ENCODE measurements at places on chromosomes 5 and 9.

DNA sequence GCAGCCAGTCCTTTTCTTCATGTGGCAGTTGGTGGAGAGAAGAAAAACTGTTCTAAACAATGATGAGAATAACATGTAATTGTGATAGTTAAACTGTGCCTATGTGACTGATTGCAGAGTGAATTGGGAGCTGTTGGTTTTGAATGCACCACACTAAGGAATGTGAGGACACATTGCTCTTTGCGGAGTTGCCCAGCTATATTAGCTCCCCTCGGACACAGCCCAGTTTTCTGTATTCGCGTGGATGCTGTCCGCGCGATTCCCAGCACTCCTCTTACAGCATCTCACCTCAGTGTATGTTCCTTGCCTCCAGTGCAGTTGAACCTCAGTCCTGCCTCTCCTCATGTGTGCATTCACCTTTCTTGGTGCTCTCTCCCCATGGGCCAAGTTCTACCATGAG is 32.2 kb downstream of the TGFBI start:
- DNase-seq, result no peak

GRCh38 chr5:72955143-72955767 is 586 bp upstream of the FCHO2 start:
- DNase-seq, result no peak

DNA sequence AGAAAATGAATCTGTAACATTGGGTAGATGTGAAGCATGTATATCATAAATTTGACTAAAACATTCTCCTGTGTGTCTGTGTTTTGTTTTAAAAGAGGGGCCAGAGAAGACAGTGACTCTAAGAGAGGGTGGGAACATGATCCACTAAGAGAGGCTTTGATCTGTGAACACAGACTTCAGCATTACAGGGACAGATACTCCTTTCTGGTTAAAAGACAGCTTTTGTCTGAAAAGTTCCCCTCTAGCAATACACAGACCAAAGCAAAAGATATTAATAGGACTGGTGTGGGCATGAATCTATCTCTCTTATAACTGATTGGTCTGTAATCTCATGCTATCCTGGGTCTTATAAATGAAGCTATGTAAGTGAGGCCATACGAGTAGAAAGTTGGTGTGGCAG is 150.9 kb downstream of the NUDT12 start:
- no peak for DNase-seq

- DNase-seq, result no peak
These were observed 310.8 kb downstream of the DRD1 start for GRCh38 chr5:175133185-175133584.

GRCh38 chr9:9099646-9100045 is 1300.1 kb upstream of the DMAC1 start:
- peak; percentile 11 for DNase-seq

DNA sequence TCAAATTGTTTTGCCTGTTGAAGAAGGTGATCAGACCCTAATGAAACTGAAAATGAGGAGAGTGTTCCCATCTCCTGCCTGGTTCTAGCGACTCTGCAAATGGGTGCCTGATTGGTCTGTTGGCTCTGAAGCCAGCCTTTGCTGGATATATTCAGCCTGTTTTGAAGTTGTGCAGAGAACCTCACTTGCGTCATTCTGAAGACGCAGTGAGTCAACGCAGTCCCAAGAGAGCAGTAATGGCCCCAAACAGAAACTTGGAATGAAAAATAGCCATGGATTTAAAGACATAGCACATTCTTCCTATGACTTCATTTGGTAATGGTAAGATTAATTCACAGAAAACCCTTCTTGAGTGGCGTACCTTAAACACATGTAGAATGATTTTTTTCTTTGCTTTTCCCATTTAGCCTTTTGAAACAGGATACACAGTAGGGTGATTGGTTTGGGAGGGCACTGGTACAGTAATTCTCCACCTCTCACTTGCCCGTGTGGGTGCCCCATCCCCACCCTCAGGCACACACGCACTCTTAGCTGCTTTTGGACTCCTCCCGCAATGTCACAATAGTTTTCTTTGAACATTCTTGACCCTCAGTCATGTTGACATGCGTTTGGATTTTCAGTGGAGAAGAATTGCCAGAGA is 54.1 kb upstream of the ABL1 start:
- DNase-seq, result no peak

DNA sequence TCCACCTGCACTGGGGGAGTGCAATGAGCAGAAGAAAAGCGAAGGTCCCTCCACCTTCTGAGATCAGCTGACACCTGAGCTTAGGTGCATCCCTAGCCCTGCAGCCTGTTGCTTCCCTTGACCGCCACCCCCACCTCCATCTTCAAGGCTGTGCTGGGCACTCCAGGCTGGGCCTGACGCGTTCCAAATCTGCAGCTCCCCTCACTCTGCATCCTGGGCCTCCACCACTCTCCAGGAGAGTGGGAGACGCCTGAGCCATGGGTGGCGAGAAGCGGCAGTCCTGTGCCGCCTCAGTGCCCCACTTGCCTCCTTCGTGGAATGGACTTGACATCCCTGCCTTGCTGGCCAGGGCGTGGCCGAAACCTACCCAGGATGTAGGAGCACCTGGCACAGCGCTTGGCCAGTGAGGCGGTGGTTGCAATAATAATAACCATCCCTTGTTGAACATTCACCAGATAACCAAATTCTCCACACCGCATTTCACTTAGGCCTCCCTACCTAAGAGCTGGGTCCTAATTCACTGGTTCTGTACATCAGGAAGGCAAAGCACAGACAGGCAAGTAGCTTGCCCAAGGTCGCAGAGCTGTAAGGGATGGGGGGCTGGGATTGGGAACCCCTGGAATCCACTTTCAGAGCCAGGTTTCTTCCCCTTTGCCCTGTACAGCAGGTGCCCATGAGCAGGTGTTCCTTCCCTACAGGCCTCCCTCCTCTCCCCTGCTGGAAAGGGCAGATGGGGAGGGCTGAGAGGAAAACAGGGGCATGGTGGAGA is 11.7 kb downstream of the B4GALT7 start:
- DNase-seq, result no peak

DNA sequence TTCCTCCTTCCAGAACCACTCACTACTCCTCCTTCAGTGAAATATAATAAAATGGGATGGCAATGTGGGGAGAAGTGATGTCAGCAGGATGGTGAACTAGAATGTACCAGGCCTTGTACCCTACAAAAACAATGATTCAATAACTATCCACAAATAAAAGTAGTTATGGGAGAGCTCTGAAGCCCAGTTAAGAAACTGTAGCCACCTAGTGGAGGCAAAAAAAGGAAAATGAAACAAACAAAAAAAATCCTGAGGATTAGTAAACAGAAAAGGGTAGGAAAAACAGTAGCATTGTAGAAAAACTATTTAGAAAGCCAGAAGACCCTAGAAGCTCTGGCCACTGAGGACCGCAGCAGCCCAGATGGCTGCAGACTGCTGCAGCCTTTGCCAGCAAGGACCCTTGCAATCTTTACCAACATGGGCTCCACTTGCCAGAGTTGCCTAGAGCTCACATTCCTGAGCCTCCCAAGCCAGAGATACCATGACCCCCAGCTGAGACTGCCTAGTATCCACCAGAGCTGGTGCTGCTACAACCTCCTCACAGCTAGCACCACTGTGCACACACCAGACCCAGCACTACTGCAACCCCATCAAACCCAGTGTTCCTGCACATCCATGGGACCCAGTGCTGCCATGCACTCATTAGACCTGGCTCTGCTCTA is 259.7 kb upstream of the MSX2 start:
- DNase-seq, result no peak

- no peak for DNase-seq
These were observed 30.7 kb downstream of the GRIN3A start for GRCh38 chr9:101707721-101708120.

- no peak for DNase-seq
These were observed 1028.3 kb upstream of the WWC1 start for GRCh38 chr5:167263185-167263584.

DNA sequence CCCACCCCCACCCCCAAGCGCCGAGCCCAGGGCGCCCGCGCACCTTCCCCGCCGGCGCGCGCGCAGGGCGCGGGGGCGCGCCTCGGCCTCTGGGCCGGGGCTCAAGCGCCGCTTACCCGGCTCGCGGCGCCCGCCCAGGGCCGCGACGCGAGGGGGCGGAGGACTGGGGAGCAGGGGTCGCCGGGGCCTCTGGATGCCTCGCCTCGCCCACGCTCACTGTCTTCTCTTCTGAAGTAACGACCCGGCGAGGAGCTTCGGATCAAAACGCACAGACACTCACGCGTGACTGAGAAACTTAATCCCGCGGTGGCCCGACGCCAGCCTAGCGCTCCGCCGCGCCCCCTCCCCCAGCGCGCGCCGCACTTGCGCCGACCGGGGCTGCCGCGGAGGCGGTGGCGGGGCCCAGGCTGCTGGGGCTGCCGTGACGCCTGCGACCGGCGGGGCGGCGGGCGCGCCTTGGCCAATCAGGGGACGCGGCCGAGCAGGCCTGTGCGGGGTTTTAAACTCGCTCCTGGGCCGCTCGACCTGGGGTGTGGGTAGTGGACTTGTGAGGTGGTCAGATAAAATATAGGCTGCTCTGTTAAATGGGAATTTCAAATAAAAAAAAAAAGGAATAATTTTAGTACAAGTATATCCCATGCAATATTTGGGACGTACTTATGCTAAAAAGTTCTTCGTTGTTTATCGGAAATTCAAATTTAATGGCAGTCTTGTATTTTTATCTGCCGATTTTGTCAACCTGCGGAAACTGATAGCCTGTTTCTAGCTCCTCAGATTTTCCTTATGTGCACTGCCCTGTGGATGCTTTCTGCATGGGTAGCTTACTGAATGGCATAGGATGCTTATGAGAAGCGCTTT is at the start of gene MPDZ:
MPDZ (minus strand) TSS at position 409 of the 858 bp plus-strand sequence. CDS start 29,377 bp downstream, outside the sequence.
- peak; percentile 40 for DNase-seq

DNA sequence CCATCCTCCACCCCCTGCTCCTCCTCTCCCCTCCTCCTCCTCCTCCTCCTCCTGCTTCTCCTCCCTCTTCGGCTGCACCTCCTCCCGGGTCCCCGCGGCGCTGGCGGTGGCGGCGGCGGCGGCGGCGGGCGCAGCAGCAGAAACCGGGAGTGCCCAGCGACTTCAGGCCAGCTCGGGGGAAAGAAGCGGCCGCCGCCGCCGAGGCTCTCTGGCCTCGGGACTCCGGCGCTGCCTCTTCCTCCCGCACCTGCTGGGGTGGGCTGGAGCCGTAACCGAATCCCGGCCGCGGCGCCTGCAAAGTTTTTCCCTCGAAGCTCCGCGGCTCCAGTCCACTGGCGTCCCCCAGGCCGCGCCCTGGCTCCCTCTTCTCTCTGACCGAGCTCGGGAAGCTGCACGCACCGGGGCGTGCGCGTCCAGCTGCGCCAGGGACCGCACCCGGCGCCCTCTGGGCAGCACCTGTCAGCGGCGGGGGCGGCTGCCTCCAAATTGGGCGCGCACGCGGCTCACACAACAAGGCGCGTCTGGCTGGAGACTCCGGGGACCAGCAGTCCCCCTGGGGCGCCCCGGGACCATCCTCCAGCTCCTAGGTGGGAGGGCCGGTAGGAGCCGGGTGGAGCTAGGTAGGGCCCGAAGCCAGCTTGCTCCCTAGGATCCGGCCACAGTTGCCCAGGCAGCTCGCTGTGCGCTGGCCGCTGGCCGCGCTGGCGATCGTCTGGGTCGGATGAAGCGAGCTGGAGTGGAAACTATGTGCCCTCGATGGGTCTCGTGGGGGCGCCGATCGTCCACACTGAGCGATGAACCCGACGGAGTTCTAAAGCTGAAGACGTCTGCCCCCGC is at the start of gene MCTP1:
MCTP1 (minus strand) TSS at position 523 of the 837 bp plus-strand sequence.
- no peak for DNase-seq

- DNase-seq, result no peak
These were observed 636.1 kb downstream of the ACTL7B start for GRCh38 chr9:108219664-108220063.

- DNase-seq, result no peak
These were observed 165.5 kb downstream of the DAB2IP start for GRCh38 chr9:121816845-121817450.

GRCh38 chr5:40518485-40518917 is 161.2 kb upstream of the PTGER4 start:
- no peak for DNase-seq

- no peak for DNase-seq
These were observed 12.4 kb downstream of the PTTG1 start for GRCh38 chr5:160434022-160434531.

- DNase-seq, result no peak
These were observed 98.5 kb upstream of the ABCA1 start for GRCh38 chr9:105026451-105026850.

DNA sequence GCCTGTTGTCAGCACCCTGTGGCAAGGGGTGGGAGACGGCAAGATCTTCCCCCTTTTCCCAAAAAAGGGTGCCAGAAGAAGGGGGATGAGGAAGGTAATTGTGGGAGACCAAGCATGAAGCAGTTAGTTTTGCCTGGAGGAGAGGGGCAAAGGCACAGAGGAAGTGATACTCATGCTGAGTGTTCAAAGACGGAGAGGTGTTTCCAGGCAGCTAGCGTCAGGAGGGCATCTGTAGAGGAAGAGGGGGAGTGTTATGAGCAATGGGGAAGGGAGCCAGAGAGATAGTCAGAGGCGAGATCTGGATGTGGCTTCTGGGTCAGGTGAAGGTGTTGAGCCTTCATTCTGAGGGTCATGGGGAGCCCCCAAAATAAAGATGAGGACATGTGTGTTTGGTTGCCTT is 26.9 kb upstream of the ADAM19 start:
- DNase-seq, result no peak

GRCh38 chr5:132229236-132229635 is 1.6 kb upstream of the P4HA2 start:
- no peak for DNase-seq

DNA sequence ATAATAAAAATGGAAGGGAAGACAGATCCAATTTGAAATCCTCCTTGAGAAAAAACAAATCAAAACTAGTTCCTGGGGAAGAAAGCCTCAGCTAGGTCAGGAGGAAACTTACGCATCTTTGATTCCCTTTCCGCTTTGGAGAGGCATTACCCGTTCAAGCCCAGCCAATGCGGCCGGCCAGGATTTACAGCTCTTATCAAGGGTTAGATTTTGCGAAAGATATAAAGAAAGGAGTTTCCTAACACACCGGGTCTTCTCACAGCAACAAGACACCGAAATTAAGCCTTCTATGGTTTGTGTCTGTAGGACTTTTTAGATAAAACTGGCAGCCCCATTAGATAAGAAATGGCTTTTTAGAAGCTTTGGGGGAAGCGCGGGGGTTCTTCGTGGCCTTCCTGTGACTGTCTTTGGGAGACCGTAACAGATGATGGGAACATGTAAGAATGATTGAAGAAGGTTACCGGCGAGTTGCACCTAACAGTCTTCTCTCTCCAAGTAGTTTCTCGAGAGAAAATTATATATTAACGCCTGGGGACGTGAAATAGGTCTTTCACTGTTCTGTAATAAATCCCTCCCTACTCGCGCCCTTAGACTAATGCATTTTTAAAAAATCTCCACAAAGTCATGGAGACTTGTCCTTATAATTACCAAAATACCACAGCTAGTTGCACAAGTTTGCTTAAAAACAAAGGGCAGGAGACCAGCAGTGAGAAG is 1.3 kb upstream of the ISL1 start:
- no peak for DNase-seq

GRCh38 chr9:115350548-115350947 is 232.6 kb upstream of the TNC start:
- no peak for DNase-seq

DNA sequence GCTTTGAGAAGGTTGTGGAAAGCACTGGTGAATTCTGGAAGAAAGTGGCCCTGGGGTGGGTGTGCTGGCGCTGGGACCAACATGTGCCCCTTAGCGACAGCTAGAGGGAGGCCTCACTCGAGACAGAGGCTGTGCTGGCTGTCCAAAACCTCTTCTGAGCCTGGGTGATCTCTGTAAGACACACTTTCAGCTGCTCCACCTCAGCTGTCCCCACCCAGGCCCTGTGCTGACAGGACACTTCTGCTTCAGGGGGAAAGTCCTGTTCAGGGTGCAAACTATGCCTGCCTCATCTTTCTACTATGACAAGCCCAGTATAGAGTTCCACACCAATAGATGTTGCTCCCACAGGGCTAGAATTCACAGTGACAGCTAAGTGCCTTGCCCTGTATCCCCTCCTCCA is 426.4 kb downstream of the MED10 start:
- no peak for DNase-seq

GRCh38 chr9:70222354-70222753 is 36.4 kb upstream of the SMC5 start:
- DNase-seq, result no peak

Data from D721Med (cell line).